Activated T-cell treated with anti-CD3 and anti-CD28 coated beads for 4 hours (primary cell): ENCODE measurements at places on chromosomes 4 and X.
A peak's percentile ranks its signal among the peaks of the same experiment; 100 is the strongest.

DNA sequence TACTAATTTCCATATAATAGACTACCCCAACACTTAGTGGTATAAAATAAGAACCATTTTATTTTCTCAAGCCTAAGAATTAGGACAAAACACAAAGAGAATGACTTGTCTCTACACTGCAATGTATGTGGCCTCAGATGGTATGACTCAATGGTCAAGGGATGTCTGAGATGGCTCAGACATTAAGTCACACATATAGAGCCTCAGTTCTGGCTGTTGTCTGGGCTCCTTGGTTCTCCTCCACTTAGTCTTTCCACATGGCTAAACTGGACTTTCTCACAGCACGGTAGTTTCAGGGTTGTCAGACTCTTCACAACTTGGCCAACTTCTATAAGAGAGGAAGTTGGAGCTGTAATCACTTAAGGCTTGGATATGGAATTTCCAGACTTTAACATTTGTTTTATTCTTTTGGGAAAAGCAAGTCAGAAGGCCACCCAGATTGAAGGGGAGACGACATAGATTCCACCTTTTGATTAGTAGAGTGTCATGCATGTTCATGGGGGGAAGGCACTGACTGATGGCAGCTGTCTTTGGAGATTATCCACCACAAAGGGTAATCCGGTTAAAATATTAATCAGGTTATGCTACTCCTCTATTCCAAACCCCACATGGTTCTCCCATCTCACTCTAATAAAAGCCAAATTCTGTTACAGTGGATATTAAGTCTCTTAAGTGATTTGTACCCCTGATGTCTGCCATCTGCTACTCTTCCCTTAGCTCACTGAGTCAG is 9.4 kb downstream of the IL15 start:
- DNase-seq = no peak

DNA sequence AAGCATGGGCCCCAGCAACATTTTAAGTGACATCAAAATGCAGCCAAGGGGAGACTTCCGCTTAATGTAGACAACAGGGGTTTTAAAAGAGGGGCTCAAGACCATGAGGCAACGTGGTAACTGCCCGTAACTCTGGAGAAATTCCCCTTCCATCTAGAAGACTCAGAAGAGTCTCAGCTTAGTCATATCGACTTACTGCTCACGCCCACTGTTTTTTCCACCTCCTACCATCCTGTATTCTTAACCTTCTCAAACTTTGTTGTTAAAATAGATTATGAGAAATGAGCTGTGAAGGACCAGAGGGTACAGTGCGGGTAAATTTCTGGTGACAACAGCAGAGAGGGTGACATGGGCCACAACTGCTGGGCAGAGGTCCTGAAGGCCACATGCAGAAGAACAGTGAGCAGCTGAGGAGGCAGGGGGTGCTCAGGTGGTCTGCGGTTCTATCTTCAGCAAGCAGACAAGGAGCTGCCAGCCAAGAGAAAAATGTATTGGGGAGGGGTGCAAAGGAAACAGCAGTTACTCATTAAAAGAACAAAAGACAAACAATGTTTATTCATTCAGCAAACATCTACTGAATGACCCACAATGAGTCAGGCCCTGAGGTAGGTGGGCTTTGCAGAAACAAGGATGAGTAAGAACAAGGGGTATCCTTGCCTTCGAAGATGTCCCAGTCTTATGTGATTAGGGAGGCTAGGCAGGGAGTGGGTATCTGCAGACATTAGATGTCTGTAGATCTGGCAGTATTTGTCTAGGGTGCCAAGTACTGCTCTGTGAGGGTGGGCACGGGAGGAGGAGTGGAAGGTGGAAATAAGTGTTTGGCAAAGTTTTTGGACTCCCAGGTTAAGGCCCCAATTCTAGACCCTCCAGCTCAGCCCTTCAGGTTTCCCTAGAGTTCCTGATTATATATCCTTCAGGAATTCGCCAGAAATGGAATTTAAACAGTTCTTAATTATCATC is 175.3 kb downstream of the TSPAN5 start:
- peak; percentile 27 for DNase-seq

- no peak for DNase-seq
Observed at GRCh38 chr4:25666031-25666630, 10.5 kb downstream of the SLC34A2 start.

- no peak for DNase-seq
Observed at GRCh38 chr4:27024805-27025204, 164.2 kb downstream of the STIM2 start.

DNA sequence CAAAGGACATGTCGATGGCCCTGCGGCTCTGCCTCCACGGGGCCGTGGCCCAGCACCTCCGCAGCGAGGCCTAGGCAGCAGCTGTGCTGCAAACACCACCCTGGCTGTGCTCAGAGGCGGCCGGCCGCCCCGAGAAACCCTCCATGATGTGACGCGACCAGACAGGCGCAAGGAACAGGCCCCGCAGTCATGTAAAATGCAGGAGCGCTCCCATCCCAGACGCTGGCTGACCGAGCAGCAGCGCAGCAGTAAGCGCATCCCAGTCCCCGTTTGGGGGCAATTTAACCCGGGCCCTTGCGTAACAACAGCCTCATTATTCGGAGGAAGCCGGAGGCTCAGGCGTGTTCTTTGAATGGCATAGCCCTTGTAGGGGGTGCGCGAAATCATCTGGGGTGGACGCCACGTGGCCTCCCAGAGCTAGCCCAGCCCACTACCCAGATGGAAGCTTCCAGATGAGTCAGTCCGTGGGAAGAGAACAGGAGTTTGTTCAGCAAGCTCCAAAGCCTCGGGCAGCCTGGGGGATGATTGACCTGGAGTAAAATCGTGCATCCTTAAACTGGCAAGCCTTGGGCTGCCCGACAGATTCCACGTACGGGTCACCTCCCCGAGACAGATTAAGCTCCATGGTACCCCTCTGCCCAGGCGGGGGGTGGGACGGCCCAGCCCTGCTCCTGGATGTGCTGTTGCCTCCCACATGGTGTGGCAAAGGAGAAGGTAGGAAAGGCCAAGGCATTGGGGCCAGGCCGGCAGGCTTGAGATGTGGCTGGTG is 124.0 kb downstream of the HMX1 start:
- DNase-seq = no peak

- no peak for DNase-seq
Observed at GRCh38 chr4:58587856-58588255, 1477.7 kb upstream of the IGFBP7 start.

DNA sequence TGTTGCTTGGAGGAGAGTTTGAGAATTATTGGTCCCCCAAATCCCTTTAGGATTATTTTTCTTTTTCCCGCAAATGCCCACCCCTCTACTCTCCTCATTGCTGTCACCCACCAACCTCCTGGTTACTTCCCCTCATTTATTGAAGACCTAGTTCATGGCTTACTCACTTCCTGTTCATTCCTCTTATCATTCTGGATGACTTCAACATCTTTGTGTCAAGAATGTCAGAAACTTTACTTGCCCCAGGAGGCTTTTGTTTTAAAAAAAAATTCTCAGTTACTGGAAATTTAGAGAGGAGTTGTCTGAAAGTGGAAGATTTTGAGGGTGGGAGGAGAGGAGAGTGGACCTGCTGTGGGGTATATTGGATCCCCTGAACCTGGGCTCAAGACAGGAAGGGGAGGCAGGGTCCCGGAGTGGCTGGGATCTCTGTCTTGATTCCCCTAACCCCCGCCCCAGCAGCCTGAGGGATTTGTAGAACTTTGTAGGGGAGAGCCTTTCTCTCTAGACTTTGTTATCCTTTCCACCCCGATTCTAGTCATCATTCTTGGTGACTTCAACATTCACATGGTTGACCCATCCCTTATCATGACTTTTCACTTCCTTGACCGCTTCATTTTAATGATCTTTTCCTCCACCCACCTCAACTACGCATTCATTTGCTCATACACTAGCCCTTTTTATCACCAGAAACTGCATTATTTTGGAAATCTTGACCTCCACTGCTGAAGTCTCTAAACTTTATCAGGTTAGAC is 69.9 kb upstream of the ESX1 start:
- DNase-seq = no peak

DNA sequence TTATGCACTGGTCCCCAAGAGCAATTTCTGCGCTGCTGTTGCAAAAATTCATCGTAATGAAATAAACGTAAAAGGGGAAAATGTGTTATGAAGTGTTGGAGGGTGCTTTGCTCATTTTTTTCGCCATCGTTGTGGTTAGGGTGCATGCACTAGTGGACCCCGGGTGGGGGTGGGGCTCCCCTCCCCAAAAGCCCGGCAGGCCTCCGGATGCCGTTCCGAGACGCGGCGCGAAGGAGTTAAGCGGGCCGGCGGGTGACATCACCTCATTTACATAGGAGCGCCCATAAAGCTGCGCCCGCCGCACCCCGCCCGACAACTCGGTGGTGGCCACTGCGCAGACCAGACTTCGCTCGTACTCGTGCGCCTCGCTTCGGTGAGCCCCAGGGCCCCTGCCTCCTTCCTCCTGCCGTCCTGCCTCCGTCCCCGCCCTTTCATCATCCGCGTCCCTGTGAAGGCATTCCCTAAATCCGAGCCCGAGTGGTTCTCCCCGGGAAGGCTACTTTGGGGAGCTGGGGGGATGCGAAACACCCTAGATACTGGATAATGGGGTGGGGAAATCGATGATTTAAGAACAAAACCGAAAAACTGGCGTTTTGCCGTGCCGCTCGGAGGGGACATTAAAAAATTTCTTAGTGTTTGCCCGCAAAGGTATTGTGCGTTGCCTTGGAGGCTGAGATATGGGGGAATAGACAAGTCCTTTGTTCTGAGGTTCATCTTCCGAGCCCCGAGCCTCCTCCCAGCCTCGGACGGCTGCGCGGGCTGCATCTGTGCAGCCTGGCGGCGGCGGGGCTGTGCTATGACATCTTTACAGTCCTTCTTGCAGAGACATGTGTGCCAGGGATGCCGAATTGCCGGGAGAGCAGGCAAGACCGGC is at the start of gene TMSB4X:
Gene TMSB4X, plus strand, starts transcription at position 315 of the 874 bp plus-strand sequence.
- DNase-seq = peak; percentile 68

- DNase-seq = no peak
Observed at GRCh38 chr4:31657859-31658570, 937.8 kb downstream of the PCDH7 start.

- DNase-seq = peak; percentile 16
Observed at GRCh38 chr4:14856062-14856933, 146.0 kb upstream of the CPEB2 start.

- peak; percentile 15 for DNase-seq
Observed at GRCh38 chr4:182916483-182917181, 554 bp downstream of the DCTD start.

DNA sequence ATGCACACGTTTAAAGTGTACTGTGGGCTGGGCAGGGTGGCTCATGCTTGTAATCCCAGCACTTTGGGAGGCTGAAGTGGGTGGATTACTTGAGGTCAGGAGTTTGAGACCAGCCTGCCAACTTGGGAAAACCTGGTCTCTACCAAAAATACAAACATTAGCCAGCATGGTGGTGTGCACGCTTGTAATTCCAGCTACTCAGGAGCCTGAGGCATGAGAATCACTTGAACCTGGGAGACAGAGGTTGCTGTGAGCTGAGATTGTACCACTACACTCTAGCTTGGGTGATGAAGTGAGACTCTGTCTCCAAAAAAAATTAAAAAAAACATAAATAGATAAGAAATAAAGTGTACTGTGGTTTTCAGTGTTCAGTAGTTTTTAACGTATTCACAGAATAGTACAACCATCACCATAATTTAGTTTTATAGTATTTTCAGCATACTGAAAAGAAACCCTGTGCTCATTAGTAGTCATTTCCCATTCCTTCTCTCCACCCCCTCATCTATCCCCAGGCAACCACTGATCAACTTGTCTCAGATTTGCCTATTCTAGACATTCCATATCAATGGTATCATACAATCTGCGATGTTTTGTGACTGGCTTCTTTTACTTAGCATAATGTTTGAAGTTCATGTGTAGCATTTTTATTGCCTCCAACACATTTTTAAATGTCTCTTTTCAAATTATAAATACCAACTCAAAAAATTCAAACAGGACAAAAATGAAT is 19.1 kb downstream of the SLAIN2 start:
- DNase-seq = no peak

DNA sequence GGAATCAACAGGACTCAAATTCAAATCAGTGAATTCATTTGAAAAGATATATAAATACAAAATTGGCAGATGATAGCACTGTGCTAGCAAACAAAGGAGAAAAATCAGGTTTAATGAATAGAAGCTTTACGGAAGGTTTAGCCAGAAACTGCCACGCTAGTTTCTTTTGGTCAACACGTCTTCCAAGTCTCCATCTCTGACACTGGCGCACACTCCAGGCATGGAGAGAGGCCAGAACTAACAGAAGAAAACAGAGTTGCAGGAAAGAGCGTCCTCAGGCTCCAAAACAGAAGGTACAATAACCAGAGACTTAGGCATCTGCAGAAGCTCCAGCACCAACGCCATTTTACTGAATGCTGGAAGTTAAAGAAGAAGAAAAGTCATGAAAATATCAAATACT is 497.3 kb upstream of the FRG1 start:
- DNase-seq = no peak

GRCh38 chr4:75726577-75726976 is 2.2 kb downstream of the USO1 start:
- no peak for DNase-seq

GRCh38 chr4:8768357-8768999 is 103.2 kb downstream of the HMX1 start:
- DNase-seq = no peak

GRCh38 chr4:141248486-141248885 is 27.8 kb downstream of the ZNF330 start:
- DNase-seq = no peak

DNA sequence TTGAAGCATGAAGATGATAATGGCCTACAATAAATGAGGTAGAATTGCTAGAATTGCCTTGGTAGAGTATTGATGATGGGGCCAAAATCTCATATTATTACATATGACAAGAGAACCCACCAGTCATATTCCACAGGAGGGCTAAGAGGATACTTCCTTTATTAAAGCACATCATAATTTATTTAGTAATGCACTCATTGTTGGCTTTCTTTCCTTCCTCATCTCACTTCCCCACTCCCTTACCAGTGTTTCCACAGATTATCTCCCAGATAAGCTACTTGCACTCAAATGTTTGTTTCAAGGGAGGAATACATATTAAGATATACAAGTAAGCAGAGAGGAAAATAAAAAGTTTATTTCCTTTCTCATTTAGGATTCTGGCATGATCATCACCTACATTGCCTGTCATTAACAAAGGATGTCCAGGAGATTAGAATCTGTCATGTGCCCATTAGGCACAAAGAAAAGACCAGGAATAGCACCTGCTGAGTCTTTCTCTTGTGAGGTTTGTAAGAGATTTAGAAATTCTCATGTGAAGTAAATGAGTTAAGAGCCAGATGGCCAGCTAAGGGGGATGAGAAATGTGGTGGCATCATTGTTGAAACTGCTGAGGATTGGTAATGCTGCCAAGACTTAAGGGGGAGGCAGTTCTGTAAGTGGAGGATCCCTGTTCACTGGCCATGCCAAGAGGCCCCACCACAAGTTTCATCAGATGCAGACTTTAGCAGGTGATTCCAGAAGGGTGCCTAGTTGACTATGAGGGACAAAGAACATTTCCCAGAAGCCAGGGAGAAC is 52.4 kb upstream of the PRDM8 start:
- no peak for DNase-seq

- no peak for DNase-seq
Observed at GRCh38 chr4:104128031-104128849, 366.5 kb downstream of the CXXC4 start.

- DNase-seq = no peak
Observed at GRCh38 chr4:15110120-15110571, 107.9 kb downstream of the CPEB2 start.
